Stimulated activated CD8-positive, alpha-beta memory T cell treated with anti-CD3 and anti-CD28 coated beads, Interleukin-4, amount 100 ng/mL, for 4 hours (primary cell): ENCODE measurements at places on chromosomes 4 and X.

DNA sequence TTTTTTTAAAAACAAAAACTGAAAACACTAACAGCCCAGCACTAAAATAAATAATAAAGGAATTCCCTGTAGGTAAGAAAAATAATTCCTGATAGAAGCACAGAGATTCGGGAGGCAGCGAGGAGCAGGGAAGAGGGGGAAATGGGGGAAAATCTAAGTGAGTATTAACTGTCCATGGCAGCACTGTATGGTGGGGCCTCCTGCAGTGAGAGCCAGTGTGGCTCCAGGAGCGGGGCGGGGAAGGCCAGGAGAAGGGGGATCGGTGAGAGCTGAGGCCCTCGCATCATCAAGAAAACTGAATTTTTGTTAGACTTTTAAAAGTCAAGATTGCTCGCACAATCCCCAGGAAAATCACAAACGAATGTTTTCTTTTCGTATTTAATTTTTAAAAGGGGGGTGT is 14.1 kb downstream of the RNF212 start:
- DNase-seq: no peak

- DNase-seq: no peak
Observed at GRCh38 chr4:1449833-1450741, 43.8 kb upstream of the NKX1-1 start.

DNA sequence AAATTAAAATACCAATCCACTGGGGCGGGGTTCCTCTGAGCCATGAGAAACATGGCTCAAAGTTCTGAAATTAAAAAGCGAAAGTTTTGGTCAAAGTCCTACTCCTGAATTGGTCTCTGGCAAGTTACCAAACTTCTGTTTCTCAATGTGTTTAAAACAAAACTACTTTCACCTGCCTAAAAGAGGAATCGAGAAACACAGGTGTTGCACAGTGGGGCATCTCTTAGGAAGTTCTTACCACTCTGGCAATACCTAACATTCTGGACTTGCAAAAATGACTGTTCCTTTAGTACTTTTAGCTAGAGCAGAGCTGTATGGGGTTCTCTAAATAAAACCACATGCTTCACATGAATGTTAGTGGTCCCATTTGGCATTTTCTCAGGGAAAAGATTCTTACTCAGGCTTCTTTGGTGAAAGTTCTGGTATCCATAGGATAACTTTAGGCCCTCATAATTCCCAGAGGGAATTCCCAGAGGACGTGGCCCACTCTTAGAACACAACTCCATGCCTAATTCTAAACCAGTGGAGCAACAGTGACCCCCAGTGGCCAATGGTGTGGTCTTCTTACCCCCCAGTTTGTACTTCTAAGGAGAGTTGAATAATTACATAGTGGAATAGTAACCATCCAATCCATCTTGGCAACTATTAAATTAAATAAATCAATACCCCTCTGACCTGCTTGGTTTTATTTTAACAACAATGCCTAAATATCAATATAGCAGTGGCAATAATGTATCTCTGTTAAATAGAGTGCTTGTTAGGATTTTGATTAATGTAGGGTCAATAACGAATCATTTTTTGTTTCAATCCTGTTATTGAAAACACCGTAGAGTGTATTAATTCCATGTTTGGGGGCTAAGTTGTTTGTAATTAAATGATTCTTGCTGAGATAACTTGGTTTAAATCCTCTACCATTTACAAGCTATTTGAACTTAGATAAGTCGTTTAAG is 21.9 kb downstream of the BMP3 start:
- no peak for DNase-seq

DNA sequence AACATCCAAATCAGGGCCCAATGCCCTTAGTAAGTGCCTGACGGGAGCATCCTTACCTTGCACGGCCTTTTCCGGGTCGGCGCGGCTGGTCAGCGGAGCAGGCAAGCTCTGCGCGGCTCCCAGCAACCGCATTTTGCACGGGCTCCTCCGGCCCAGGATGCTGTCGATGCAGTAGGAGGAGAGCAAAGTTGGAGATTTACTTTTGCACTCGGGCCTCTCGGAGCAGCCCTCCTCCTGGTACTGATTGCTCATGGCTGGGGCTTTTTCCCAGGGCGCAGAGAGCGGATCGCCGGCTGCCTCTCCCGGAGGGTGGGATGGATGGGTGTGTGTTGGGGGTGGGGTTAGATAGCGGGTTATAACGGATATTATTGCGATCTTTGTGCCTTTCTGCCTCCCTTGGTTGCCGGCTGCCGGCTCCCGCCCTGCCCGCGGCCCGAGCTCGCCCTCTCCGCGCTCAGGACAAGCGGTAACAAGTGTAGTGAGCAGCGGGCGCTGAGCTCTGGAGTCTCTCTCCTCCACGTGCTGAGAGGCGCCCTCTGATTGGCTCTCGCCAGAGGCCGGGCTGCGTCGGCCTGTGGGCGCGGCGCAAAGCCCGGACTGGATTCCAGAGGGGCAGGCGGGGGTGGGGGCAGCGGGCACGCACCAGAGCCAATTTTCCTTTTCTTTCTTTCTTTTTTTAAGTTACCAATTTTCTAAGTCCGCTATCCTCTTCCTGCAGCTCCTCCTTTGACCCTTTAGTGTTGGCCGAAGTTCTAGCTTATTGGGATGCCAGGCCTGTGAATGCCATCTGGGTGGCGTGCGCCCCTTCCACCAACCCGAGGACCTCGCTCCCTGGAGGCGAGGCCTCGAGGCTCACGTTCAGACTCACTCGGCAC is at the start of gene ARX:
Gene ARX (minus strand): TSS at position 480 of the 875 bp plus-strand sequence. CDS start 228 bp downstream, at position 252.
- no peak for DNase-seq

- no peak for DNase-seq
Observed at GRCh38 chr4:83112678-83113428, 1.7 kb downstream of the PLAC8 start.

GRCh38 chr4:18202486-18202885 is 180.9 kb upstream of the LCORL start:
- no peak for DNase-seq

- DNase-seq: no peak
Observed at GRCh38 chrX:128623361-128623760, 571.2 kb upstream of the ACTRT1 start.

DNA sequence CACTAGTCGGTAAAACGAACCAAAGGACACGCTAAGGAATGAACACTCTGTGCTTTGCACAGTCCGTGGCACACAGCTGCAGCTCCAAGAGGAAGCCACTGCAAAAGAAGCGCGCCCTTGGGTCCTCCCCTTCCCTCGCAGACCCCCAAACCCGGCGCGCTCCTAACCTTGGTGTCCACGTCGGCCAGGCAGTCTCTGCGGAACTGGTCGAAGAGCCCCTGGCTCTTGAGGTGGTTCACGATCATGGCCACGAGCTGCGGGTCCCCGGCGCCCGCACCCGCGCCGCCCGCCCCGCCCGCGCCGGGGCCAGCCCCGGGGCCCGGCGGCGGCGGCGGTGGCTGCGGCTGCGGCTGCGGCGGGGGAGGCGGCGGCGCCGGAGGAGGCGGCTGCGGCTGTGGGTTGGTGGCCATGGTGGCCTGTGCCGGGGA is 333 bp downstream of the BOD1L1 start:
- no peak for DNase-seq

- no peak for DNase-seq
Observed at GRCh38 chr4:40327340-40327739, 7.8 kb upstream of the CHRNA9 start.

DNA sequence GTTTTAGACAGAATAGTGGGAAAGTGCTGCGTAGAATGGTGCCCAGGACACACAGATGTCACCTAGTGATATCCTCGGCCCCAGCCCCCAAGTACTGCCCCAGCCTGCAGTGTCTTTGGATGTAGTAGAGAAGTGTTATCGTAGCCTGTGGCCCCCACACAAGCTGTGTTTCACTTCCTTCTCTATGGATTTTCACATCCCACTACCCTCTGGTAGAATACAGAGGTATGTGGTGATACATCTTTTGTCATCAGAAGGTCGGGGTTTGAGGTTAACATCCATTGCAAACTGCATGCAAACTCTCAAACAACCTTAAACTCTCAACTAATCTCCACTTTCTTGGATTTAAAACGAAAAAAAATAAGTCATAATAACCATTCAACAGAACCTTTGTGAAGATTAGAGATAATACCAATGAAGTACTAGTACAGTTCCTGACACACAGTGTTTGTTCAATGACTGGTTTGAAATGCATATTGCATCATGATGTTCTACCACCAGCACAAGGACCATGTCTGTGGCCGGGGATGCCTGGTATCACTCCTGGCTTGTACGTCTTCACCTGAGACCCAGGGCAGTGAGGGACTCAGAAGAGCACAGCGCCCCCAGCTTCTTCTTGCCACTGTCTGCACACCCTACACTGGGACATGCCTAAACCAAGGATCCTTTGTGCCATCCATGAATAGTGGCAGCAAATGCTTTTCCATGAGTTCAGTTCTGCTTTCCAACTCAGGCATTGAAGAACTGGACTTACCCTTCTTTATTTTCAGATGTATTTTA is 267.3 kb downstream of the DCTD start:
- no peak for DNase-seq

GRCh38 chr4:30844861-30845582 is 124.9 kb downstream of the PCDH7 start:
- no peak for DNase-seq

DNA sequence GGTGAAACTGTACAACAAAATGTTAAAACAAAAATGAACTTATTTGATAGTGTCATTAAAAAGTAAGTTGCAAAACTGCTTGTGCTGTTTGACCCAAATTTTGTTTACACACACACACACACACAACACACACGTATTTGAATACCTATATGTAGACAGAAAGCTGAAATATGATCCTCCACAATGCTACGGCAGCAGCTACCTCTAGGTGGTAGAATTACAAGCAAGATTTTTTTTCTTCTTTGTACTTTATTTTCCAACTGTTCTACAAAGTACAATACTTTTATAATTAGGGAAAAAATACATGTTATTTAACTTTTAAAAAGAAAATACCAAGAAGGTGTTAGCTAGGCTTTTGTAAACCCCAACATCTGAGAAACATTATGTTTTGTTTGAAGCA is 1.2 kb downstream of the CYTL1 start:
- DNase-seq: no peak

- DNase-seq: no peak
Observed at GRCh38 chr4:154231806-154232478, 259.7 kb downstream of the DCHS2 start.

GRCh38 chr4:80202741-80203553 is 5.6 kb downstream of the PRDM8 start:
- DNase-seq: no peak

GRCh38 chrX:22533898-22534297 is 261.2 kb downstream of the CBLL2 start:
- no peak for DNase-seq

DNA sequence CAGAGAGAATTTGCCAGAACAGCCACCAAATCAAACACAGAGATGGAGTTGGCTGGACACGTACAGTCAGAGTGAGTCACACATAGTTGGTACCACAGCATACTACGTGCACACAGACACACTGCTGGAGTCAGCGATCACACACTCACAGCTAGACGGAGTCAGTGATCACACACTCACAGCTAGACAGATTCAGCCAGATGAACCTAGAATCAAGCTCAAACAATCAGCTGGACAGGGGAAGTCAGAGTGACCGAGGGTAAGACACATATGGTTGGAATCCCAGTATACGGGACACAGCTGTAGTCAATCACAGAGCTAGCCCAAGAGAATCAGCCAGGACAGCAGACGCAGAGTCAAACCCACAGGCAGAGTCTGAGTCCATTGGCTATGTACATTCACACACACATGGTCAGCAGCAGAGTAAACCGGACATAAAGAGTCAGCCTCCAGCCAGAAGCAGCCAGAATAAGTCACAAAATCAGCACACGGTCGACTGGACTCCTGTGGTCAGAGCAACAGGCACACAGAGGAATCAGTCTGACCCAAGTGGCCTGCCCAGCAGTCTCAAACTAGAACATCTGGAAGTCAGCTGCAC is 4.6 kb downstream of the SLC38A5 start:
- DNase-seq: no peak

- DNase-seq: no peak
Observed at GRCh38 chr4:40934676-40935075, 184.9 kb downstream of the NSUN7 start.

DNA sequence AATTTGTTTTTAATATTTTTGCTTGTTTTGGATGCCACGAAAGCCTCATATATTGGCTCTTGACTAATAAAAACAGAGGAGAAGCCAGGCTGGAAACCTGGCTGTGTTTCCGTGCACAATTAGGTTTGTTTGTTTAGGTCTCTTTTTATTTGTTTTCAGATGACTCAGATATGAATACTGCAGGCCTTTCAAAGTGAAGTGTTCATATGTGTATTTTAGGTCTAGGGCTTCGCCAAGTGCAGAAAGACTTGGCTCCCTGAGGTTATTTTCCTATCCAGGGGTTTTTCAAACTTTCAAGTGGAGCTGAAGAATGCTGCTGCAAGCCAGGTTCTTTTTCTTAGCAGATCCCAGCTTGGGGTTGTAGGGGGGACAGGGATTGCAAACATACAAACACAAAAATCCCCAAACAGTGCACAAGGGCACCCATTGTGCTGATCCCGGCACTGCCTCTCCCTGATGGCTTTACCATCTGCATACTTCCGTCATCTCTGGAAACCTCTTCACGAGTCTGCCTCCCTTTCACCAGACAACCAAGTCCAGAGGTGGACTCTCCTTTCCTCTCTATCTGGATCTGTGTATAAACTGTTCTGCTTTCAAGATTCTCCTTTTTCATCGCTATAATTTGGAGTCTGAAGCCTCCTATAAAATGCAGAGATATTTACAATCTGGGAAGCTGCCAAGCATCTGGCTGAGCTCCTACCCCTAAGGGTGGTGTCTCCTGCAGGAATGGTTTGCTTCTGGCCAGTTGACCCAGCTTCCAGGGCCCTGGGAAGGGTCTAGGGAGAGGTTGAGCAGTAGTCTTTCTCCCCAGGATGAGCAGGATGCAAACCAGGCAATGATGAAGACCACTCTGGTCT is 108.6 kb downstream of the SMIM20 start:
- no peak for DNase-seq

DNA sequence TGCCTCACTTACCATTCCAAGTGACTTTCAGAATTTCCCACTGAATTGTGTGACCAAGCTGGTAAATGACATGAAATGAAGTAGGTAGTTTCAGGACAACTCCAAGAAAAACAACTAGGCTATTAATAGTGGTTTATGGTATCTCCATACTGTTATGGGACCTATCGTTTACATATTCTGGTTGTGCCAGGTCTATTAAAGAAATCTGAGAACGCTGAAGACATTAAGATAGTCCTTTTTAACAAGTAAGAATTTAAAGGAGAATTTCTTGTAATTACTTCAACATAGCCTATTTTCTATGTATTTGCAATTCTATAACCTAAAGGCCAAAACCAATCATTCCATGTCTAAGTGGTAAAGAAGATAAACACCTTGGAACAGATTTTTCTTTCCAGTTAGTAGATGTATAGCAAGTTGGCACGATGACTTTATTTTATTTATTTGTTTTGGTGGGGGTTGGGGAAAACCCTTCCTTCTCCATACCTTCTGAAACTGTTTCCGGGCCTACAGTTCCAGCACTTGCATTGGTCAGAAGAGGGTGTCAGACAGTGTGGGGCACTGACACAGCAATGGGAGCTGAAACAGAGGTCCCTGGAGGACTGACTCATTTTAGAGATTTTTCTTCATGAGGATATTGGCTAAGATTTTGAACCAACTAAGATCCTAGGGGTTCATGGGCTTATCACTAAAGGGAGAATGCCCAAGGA is 7.6 kb upstream of the DCLK2 start:
- DNase-seq: no peak

- no peak for DNase-seq
Observed at GRCh38 chr4:39103291-39103690, 41.3 kb downstream of the KLHL5 start.

GRCh38 chrX:112889400-112889799 is 48.8 kb upstream of the AMOT start:
- no peak for DNase-seq
